Tongue (tissue), 3 donors: ENCODE measurements at places on chromosomes 6 and 20.

GRCh38 chr20:40646361-40646760 lies 42.7 kb downstream of the MAFB start:
- DNase-seq: no peak

DNA sequence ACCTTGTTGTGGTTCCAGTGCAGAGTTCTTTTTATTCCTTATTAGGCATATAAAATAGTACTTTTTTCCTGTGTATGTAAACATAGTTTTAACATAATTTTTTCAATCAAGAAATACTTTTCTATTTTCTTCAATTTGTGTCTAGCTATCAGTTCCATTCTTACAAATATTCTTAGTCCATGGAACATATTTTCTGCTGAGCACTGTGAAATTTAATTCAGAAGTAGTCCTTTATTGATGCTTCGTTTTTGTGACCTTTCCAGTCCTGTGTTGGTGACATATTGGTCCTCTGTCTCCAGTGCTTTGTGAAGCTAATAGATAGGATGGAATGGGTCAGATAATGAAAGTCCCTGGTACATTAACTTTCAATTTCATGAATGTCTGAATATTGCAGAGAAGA lies 325.1 kb downstream of the SAMD5 start:
- no peak for DNase-seq

DNA sequence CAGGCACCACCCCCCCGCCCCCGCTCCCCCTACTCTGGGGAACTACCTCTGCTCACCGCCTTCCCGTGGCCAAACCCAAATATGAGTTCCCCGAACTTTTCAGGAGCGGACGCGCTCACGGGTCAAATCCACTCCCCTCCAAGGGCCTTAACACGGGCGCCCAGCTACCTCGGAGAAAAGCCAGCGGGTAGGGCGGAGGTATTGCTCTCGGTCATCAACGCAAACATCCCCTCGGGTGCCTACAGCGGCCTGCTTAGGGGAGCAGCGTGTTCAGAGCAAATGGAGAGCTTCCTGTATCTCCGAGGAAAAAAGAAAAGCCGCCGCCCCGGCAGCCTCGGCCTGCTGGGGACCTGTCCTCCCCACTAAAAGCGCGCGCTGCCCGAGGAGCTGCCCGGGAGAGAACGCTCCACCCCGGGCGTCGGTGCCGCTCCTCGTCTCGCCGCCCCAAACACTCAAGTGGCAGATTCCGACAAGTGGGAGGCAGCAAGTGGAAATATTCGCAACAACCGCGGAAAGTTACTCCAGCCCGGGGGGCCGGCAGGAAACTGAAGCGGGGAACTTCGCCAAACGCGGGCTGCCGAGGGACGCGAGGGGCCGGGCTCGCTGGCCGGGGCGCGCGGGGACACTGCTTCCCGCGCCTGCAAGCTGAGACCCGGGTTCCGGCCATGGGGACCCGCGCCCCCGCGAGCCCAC lies 699 bp downstream of the PTPRT start:
- no peak for DNase-seq

GRCh38 chr6:138815221-138815620 lies 19.3 kb downstream of the ECT2L start:
- DNase-seq: no peak

DNA sequence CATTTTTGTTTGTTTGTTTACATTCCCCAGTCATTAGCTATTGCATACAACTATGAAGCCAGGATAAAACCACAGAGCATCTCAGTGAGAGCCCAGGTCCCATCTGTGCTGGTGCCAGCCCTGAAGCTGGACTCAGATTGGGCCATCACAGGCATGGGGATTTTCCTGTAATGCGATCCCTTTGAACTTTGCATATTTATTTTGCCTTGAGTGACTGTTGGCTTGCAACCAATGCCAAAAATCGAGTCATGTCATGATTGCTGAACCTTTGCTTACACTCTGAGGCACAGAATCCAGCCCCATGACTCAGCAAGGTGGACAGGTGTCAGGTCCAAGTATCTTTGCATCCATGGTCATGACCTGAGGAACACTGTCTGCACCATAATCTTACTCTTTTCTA lies 46.2 kb upstream of the GGTLC1 start:
- no peak for DNase-seq

GRCh38 chr6:135320721-135321621 lies 139.9 kb downstream of the MYB start:
- DNase-seq: no peak

- no peak for DNase-seq
Measured at GRCh38 chr20:59985864-59986263, 27.6 kb downstream of the CDH26 start.

- DNase-seq: no peak
Measured at GRCh38 chr6:2598867-2599266, 151.9 kb downstream of the MYLK4 start.

- DNase-seq: no peak
Measured at GRCh38 chr20:23341073-23341472, 9.5 kb upstream of the NXT1 start.

DNA sequence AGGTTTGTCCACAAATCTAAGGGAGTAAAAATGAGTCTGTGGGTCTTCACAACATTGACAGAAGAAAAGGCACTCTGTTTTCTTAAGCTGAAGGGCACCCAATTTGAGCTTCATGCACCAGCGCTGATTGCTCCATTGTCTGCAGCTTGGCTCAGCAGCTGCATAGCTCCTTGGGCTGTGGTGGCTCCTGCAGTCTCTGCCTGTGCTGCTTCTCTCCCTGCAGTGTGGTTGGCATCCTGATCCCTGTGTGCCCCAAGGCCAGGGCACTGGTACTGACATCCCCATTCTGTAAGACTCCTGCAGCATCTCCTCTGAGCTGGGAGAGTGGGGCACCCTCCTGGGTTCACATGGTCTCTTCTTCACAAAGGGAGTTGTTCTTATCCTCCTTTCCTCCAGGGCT lies 83.2 kb upstream of the B3GAT2 start:
- DNase-seq: no peak

DNA sequence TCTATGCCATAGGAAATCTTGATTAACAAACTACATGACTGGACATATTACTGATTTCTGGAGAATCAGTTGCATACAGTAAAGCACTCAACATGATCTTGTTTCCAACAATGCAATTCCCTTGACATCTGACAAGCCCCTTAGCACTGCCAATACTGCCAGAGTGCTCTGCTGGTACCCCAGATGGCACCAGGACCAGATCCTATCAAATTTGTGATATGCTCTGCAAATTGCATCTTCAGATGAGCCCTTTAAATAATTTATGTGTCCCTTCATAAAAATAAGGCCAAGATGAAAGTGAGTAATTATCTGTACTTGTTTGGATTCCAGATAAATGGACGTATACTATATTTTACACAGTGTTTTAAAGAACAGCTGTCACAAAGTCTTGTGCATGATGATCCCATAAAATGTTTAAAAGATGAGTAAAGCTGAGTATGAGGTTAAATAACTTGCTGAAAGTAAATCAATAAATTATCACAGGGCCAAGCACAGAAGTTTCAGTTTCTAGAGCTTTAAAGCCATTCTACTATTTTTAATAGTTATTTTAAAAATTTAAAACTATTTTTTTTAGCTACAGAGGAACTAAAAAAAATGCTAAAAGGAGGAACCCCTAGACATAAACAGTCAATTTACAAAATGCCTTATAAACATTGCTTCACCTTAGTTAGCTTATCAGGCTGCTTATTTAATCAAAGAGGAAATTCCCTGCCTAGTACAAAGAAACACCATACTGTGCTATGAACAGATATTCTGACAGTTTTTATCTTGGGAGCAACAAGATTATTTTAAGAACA lies 42.1 kb downstream of the NUDT3 start:
- no peak for DNase-seq

GRCh38 chr6:170504479-170504878 lies 48.6 kb downstream of the PSMB1 start:
- DNase-seq: no peak

DNA sequence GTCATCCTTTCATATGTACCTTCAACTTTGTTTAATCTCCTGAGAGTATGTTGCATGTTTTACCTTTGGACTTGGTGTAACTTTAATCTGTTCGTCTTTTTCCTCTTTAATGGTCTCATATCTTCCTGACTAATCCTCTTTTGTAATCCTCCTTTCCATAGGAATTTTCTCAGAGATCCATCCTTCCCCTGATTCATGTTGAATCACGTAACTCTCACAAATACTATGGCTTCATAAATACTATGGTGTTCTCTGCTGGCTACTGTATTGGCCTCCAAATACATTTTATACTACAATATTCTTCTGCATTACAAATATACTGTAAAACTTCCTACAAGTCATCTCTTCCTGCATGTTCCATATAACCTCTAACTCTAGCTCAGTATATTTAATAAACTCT lies 317.7 kb upstream of the ADGRB3 start:
- no peak for DNase-seq

DNA sequence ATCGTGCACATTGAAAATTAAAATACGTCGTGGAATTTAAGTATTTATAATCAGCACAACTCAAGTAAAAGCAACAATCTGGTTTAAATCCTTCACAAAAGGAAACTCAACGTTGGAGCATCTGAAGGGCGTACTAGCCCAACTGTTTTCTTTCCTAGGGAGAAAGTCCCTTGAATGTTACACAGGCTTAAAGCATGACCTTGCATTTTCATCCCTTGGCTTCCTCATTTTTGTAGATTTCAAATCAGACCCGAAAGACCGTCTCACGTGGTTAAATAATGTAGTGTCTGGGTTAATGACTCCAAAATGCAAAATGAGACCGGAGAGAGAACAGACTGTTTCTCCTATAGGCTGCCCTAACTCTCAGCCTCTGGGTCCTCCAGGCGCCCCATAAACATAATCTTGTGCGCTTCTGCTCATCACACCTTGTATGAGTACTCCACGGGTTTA lies 249.2 kb upstream of the RREB1 start:
- DNase-seq: no peak

DNA sequence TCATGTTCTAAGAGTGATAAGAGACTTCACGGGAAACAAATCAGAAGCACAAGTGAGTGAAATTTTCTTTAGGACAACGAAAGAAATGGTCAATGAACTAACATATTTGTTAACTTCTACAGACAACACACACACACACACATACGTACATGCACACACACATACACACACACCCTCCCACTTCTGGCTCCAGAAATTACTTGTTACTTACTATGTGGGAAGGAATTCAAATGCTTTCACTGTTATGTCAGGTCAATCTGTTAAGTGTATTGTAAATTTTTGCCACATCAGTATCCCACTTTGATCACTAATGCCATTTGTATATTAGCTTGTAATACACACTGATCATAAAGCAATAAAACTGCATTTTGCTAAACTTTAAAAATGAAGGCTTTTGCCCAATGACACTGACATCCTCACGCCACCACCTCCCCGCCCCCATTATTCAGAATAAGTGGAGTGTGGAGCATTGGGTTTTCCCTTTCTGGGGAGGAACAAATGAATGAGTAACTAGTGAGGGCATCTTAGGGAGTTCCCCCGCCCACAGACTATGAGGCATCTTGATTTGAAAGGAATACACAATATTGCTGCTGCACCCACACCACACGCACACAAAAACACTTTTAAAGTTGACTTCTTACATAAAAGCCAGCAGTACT lies 76.2 kb downstream of the ATXN1 start:
- no peak for DNase-seq

DNA sequence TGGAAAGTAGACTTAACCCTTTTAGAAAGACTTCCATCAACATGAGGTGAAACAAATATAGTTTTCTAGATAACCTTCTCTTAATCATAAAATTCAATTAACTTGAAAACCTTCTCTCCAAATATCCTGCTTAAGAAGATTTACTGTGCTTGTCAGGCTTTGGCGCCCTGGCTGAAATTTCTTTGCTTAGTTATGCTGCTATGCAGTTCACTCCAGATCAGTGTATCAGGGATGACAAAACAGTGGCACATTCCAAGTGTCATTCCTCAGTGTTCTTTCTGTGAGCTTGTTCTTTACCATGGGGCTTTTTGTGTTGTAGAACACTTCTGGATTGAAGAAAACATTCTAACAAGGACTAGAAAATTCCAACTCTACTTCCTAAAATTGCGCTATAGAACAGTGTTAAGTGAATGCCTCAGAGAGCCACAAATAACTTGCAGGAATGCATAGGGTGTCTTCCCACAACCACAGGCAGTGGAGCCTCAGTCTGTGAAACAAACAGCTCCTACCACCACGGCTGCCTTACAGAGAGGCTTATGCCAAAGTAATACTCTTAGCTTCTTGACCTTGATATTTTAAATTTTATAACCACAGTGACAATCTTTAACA lies 443.6 kb downstream of the CDC5L start:
- DNase-seq: no peak

DNA sequence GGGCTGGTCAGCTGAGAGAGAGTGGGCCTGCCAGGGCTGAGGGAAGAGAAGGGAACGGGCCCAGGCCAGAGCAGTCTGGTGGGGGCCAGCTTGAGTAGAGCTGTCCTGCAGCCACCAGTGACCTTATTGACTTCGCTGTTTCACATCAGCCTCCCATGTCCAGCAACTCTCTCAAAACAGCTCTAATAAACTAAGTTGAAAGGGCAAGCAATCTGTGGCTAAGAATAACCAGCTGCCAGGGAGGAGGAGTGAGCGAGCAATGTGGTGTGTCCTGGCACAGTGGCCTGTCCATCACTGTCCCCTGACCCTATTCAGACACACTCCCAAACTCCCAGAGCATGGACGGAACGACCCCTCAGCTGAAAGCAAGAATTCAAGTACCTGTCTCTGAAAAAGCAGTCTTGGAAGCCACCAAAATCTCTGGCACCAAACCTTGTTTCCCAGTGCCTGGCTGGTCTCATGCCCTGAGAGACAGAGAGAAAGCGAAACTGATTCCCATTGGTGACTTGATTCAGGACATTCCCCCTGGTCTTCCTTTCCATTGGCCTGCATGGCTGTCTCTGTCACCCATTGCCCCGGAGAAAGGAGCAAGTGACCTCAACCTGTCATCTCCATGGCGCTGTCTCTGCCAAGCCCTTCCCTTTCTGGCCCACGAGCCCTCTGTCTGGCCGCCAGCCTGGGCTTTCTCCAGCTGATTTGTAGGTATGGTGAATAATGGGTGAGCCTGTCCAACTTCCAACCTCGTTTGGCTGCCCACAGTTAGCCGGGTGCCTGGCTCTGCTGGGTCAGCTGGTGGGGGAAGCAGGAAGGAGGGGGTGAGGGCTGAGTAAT lies at the start of gene DDO:
DDO (minus strand) TSS at position 490 of the 831 bp plus-strand sequence. CDS start 2,113 bp downstream, outside the sequence.
- no peak for DNase-seq

- no peak for DNase-seq
Measured at GRCh38 chr20:59300333-59301081, at the start of gene EDN3. Gene EDN3 (plus strand): TSS chr20:59300611. CDS start chr20:59300813, 202 bp downstream.

GRCh38 chr6:44622555-44622954 lies 235.0 kb downstream of the CDC5L start:
- no peak for DNase-seq

- DNase-seq: no peak
Measured at GRCh38 chr6:16671302-16672289, 89.7 kb downstream of the ATXN1 start.
